Esophagus squamous epithelium (tissue), 5 donors: ENCODE measurements at places on chromosomes 4 and X.

DNA sequence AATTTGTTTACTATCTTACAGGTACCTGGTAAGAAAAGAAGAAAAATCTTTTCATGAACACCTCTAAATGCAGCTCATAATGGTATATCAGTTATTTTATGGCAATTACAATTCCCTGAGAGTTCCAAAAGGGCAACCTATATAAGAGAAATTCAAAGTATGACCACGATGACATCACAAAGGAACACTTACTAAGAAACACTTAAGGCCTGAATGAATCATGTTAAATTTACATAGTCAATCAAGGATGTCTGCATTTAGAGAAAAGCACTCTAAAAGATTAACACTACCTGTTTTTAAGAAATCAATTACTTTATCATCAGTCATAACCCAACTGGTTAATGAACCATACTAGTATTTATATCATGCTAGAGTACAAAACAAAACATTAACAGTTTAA is 63.9 kb downstream of the LCORL start:
- DNase-seq = no peak

GRCh38 chrX:140342410-140342809 is 162.5 kb downstream of the SOX3 start:
- no peak for DNase-seq

GRCh38 chr4:103996637-103997036 is 276.9 kb upstream of the TACR3 start:
- no peak for DNase-seq

- DNase-seq = no peak
Measured at GRCh38 chrX:150313514-150313913, 49.6 kb upstream of the MAMLD1 start.

DNA sequence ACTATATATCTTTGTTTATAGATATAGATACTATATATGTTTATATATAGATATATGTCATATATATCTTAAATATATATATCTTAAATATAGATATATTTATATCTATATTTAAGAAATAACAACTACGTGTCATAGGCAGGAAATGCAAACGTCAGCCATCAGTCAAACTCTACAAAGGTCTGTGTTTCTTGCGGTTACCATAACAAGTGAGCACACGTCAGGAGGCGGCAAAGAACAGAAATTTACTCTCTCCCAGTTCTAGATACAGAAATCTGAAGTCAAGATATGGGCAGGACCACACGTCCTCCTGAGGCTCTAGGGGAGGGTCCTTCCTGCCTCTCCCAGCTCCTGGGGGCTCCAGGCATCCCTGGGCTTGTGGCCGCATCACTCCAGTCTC is 6.5 kb downstream of the PLCXD1 start:
- DNase-seq = no peak

DNA sequence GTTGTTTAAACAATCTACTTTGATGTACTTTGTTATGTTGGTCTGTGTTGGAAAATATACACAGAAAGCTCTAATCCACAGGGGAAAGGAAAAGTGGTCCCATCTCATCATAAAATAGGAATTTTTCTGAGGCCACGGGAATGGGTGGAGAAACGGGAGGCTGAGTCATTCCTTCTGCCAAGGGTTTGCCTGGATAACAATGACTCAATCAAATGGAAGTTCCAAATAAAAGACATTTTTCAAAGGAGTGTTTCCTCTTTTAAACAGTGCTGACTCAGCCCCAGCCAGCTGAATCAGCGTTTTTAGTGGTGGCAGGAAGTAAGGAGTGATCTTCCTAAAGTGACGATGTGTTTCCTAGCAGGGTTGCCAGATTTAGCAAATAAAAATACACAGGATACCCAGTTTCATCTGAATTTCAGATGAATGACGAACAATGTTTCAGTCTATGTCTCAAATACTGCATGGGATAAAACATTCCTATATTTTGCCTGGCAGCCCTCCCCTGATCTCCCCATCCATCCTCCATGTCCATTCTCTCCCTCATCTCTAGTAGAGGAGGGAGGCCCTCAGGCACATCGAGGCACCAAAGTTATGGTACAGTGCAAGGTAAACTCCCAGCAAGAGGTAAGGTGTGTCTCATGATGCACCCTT is 345.4 kb upstream of the GATB start:
- peak; percentile 14 for DNase-seq

- no peak for DNase-seq
Measured at GRCh38 chr4:2335729-2336101, 73.8 kb upstream of the MXD4 start.

DNA sequence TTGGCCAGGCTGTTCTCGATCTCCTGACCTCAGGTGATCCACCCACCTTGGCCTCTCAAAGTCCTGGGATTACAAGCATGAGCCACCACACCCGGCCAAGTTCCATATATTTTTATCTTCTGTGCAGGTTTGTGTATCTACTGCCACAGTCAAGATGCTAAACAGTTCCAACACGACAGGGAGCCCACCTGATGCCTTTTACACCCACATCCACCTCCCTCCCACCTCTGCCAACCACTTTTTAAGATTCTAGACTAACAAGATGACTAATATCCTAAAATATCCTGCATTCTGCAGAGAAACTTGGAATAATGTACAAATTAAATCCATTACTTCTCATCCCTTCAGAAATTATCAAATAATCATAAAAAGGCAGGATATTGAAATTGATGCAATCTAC is 19.3 kb upstream of the RPL34 start:
- no peak for DNase-seq

DNA sequence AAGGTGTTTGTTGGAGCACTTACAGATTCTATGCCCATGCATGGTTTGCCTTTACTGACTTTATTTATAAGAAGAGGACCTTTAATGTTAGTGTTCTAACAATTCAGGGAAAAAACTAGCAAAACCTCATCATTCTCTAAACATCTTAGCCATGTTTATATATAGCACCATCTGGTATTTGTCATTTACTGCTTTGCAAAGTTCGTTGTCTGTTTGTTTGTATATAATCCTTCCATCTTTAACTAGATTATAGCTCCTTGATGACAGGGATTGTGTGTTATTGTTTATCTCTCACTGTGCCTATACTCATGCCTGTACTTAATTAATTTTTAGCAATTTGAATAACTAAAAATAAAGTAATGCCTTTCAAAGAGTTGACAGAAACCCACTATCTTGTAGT is 170.6 kb upstream of the PACRGL start:
- DNase-seq = no peak

DNA sequence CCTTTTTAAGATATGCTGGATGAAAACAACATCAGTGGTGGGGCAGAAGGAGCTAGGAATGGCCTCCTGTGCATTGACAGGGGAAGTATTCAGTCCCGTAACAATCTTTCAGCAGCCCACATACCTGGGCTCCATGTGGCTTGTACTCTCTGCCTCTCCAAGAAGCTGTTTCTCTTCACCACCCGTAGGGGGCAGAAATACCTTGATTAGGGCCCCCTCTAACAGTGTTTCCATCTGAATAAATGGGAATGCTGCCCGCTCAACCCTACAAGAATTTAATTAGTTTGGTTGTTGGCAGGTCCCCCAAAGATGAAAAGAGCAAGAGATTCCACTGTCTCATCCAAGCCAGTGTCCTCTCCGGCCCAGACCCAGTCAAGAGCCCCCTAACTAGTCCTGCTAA is 155.2 kb downstream of the SMIM20 start:
- no peak for DNase-seq

DNA sequence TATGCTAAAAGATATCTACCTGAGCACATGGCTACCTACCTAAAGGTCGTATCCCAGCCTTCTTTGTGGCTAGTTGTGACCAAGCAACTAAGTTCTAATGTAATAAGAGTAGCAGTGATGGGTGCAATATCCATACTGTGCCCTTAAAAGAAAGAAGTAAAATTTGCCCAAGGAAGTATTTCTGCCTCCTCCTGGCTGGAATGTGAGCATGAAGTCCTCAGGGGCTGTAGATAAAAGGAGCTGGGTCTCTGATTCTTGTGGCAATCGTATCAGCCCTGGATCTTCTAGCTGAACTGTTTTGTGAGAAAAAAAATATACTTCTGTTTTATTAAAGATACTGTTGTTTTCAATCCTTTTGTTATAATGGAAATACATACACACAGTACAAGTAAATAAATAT is 217.4 kb downstream of the GPAT3 start:
- no peak for DNase-seq

- no peak for DNase-seq
Measured at GRCh38 chr4:125808570-125808969, 493.8 kb downstream of the FAT4 start.

GRCh38 chrX:56783996-56784620 is 55.1 kb downstream of the NBDY start:
- DNase-seq = no peak

- DNase-seq = no peak
Measured at GRCh38 chr4:79235095-79235494, 90.8 kb downstream of the NAA11 start.

- DNase-seq = no peak
Measured at GRCh38 chr4:136831553-136831952, 700.7 kb downstream of the PCDH18 start.

DNA sequence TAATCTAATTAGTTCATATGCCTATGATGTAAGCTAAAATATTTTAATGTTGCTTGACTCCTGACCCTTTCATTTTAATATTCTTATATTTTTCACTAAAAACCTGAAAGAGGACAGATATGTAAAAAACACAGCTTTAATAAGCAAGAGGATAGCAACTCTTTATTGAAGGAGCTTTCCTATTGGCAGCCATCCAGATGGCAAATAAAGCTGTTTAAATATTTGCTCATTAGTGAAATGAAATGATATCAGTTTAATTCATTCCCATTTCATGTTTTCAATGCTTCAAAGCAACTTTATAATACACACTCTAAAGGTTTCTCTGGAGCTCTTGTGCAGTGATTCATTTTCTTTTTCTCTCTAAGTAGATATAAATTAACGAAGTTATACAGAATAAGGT is 473.4 kb downstream of the PCDH7 start:
- DNase-seq = no peak

DNA sequence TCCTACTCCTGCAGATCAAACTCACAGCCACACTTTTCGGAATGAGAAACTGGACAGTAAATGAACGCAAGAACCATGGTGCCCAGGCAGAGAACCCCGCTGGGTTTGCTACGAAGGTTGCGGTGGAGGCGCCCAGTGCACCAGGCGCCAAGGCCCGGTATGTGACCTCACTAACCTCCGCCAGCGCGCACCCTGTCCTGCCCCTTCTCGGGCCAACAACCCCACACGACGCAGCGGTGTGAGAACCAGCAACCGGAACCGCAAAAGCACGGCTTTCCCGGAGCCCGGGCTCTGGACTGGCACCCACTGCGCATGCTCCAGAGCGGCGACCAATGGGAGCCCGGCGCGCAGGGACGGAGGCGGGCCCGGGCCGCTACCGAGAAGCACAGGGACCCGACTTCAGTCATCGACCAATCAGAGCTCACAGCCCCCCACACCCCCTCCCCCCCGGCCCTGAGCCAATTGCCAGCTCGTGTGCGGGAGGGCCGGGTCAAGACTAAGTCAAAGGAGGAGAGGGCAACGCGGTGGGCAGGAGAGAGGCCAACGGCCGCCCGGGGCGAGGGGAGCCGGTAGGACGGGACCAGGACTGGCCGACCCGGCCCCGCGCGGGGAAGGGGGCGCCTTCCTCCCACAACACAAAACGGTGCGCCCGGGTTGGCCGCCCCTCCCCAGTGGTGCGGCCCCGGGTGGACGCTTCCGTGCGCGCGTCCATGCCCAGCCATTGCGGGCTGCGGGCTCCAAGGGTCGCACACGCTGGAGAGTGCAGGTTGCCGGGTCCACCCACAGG is 7.3 kb upstream of the WAS start:
- DNase-seq = peak; percentile 45

DNA sequence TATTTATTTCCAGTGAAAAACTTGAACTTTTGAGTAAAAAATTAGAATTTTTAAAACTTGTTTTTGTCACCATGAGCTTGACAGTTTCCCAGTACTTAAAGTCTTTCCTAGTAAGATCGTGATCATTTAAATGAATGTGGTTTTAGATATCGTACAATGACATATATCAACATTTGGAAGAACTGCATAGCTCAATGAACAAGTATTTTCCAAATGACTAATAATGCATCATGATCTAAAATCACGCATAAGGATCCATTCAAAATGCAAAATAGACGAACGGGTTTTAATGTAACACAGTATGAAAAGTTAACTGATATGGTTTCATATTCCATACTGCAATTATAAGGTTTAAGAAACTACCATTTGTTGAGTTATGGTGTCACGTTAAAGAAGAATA is 4.1 kb upstream of the NDNF start:
- DNase-seq = no peak

DNA sequence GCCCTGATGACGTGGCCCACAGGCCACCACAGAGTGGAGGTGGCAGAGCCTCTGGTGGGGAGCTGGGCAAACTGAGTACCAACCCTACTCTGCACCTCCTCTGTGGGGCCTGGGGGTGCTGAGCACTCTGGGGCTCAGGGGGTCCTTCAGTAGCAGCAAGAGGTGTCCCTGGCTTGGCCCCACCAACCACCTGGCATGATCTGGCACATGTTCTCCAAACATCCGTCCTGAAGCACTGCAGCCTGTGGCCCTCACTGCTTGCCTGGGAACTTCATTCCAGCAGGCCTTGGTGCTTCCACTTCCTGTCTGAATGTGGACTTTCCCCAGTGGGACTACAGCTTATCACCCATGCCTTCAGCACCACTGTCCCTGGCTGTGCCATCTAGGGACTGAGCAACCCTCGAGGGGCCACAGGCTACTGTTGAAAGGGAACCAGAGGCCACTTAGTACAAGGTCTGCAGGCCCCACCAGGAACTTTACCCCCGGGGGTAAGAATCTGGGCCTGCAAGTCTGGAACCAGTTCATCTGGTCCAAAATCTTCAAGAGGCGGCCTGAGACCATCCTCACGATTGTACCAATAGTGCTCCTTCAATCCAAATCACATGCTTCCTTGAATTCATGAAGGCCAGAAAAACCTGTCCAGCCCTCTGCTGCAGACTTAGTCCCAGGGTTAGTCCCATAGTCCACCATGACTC is 13.2 kb downstream of the TNIP2 start:
- DNase-seq = no peak

GRCh38 chr4:27094783-27095182 is 234.1 kb downstream of the STIM2 start:
- no peak for DNase-seq

DNA sequence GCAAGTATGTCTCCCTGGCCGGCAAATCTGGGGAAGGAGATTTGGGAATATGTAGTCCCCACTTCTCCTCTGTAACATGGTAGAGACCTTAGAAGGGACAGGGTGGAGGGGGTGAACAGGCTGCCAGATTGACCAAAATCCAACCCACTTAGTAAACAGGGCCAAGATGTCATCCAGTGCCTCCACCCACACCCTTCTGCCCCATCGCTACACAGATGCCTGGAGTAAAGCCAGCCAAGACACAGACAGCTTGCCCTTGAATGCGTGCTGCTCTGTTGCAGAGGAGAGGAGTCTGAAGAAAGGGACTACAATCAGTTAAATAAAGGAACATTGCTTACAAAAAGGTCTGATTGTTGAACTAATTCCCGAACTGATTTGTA is 160.1 kb upstream of the LDB2 start:
- no peak for DNase-seq

- DNase-seq = no peak
Measured at GRCh38 chr4:169952236-169953002, 73.8 kb downstream of the MFAP3L start.

GRCh38 chrX:103817502-103817901 is 14.6 kb downstream of the RAB9B start:
- no peak for DNase-seq

GRCh38 chrX:45622042-45622423 is 421.4 kb upstream of the DIPK2B start:
- DNase-seq = no peak

GRCh38 chr4:115090483-115091075 is 22.8 kb downstream of the NDST4 start:
- DNase-seq = no peak

GRCh38 chr4:12071316-12071715 is 642.6 kb upstream of the HS3ST1 start:
- no peak for DNase-seq

GRCh38 chr4:39846705-39847104 is 131.0 kb downstream of the PDS5A start:
- no peak for DNase-seq
